A549 (cell line): ENCODE measurements at places on chromosomes 12 and 14.
A peak's percentile ranks its signal among the peaks of the same experiment; 100 is the strongest.

- peak; percentile 37 for DNase-seq
Observed at GRCh38 chr14:20618271-20618749, 23.2 kb downstream of the OR6S1 start.

GRCh38 chr14:23112359-23113178, 6.5 kb downstream of the CEBPE start:
- no peak for DNase-seq

- DNase-seq: peak; percentile 57
Observed at GRCh38 chr14:88983755-88984154, 159.3 kb downstream of the TTC8 start.

DNA sequence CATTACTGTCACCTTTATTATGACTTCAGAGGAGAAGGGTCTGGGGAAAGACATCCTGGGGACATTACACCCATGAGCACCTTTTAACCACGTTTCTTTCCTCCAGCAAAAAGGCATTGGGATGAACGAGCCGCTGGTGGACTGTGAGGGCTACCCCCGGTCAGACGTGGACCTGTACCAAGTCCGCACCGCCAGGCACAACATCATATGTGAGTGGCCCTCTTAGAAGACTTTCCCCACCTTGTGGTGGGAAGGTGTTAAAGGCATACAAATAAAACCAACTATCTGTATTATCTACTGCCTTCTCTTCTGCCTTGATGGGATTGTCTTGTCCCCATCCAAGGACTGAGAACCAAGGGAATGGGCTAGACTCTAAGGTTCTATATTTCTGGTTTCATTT, 6.0 kb downstream of the PSMD9 start:
- DNase-seq: peak; percentile 49

GRCh38 chr12:71162832-71163763, 5.3 kb upstream of the TSPAN8 start:
- no peak for DNase-seq

- DNase-seq: no peak
Observed at GRCh38 chr14:72164420-72165228, 232.4 kb downstream of the RGS6 start.

GRCh38 chr14:28681681-28682080, 84.9 kb upstream of the FOXG1 start:
- DNase-seq: no peak

DNA sequence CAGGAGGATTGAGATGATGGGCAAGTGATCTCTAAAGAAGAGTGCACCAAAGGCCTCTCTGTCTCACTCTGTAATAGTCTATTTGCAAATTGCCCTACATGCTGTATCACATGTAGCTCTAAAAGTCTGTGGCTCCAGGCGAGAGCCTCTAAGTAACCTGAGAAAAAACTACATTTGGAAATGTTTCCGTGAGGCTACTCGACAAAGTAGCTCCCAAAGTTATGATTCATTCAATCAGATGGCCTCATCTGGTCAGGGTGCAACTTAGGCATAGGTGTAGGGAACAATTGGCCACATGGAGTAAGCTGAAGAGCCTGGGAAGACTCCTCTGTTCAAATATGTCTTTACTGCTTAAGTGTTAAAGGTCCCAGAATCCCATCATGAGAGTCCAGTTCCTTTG, 155.4 kb upstream of the PLEKHG7 start:
- DNase-seq: no peak

DNA sequence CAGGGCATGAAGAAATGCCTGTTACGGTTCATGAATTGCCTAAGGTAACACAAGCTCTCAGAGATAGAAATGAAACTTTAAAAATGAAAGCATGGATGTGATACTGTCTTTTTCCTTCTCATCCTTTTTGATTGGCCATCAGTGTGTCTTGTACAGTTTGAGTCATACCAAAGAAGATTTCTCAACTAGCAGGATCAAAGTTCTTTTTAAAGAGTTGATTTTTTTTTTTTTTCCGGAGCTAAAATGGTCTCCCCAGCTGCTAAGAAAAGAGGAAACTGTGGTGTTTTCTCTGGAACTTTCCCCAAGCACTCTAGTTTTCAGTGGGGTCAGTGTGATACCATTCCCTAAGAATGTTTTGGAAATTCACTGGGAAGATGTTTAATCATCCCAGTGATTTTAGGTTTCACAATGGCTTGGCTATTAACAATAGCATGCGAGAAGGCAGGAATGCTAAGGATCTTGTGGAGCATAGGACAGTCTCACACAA, 105.0 kb downstream of the ETNK1 start:
- DNase-seq: no peak

- no peak for DNase-seq
Observed at GRCh38 chr12:82959821-82960220, 273.1 kb downstream of the TMTC2 start.

DNA sequence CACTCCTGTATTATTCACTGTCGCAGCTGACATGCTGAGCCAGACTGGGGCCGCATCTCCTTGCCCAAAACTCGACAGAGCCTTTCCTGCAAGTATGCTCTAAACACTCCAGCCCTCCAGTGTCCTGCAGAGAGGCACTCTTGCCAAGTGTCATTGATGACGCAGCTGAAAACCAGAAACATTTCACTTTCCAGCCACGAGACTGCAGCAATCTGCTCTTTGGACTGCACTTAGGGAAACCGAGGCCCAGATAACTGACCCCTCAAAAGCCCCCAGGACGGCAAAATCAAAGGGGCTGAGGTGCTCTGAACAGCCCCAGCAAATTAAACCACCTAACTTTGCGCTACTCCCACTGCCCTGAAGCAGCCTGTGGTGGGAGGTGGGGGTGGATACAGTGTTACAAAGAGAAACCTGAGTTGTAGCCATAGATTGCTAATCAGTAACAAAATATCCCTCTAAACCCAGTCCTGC, 2.6 kb downstream of the CCDC85C start:
- no peak for DNase-seq

DNA sequence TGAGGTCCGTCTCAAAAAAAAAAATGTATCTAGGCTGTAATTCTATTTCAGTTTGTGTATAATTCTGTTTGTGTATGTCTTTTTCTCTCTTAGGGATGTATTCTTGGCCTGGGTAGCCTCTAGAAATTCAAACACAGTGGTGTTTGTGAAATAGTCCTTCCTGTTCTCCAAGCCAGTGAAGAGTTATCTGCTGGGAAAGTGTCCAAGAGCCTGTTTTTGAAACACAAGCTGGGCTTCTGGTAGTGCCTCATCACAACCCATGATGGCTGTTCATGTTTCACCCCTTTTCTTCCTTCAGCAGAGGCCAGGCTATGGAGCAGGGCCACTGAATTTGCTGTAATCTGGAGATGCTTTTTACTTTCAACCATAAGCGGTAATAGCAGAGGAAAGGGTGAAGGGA, 14.7 kb downstream of the METTL3 start:
- DNase-seq: no peak

DNA sequence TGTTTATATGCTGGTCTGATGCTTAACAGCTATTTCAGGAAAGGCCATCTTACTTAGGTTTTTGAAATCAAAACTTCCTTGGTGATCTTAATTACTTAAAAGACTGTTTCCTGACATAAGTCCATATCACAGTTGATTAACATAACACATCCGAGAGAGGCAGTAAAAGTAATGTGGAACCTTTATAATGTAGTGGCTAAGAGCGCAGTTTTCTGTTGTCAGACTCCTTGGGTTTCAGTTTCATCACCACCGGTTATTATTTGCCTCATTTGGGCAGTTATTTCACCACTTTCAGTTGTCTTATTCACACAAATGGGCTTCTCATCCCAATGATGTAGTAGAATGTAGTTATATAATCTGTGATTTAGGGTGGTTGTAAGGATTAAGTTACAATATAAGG, 30.9 kb downstream of the TBC1D15 start:
- DNase-seq: no peak

DNA sequence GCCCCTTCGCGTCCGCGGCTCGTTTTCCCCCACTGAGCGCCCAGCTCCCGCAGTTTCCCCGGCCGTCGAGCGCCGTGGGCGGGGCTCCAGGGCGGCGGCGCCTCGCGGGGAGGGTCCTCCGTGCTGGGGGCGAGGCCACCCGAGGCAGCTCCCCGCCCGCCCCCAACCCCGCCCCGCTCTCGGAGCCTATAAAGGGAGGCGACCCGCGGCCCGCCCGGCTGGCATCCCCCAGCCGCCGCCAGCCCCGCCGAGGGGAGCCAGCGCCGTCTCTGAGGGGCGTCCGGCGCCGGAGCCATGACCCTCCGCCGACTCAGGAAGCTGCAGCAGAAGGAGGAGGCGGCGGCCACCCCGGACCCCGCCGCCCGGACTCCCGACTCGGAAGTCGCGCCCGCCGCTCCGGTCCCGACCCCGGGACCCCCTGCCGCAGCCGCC, at the start of gene TAMALIN:
TSS of gene TAMALIN (plus strand) at position 221 of the 432 bp plus-strand sequence. CDS start at position 295, 74 bp downstream.
- no peak for DNase-seq

DNA sequence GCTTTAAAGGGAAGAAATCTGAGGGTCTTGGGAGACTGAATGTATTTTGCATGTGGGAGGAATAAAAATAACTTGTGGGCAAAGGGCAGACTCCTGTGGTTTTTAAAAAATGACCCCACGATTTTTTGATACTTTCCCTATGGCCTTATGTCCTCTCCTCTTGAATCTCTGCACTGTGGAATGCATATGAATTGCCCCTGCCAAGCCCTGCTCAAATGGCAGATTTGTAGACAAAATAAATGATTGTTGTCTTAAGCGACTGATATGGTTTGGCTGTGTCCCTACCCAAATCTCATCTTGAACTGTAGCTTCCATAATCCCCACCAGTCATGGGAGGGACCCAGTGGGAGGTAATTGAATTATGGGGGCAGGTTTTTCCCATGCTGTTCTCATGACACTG, 223.8 kb downstream of the DACT1 start:
- no peak for DNase-seq

- DNase-seq: no peak
Observed at GRCh38 chr12:76043377-76043776, 11.8 kb upstream of the PHLDA1 start.

GRCh38 chr14:42569227-42569626, 962.6 kb downstream of the LRFN5 start:
- no peak for DNase-seq

GRCh38 chr12:119341988-119342387, 7.5 kb downstream of the CCDC60 start:
- no peak for DNase-seq

DNA sequence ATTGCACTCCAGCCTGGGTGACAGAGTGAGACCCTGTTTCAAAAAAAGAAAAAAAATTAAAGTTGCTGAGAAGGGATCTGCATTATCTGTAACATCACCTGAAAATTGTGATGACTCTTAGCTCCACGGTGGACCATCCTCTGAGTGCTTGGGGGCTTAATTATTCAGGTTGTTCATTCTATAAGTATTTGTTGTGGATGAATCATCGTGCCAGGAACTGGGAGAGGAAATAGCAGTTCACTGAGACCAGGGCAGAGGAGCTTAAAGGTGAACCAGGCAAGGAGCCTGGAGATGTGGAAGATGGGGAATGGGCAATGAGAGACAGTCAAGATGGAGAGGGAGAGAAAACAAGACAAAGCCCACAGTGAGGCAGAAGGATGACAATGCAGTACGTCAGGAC, 25.5 kb upstream of the GSC start:
- DNase-seq: no peak

- DNase-seq: no peak
Observed at GRCh38 chr12:93894391-93895088, 217.4 kb downstream of the CRADD start.

DNA sequence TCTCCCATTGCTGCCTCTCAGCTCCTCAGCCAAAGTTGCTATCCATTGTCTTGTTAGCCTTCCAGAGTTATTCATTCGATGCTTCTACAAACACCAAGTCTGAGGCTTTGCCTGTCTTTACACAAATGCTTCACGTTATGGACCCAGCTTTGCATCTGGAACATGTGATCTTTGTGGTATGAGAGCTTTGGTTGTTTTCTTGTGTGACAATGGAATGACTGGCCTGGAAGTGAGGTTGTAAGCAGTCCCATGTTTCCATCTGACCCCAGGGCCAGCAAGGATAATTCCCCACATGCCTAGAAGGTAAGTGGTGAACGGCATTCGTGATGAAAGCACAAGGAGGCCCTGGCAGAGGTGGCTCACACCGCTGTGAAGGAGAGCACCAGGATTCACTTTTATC, 866.7 kb upstream of the TMEM132C start:
- no peak for DNase-seq

- no peak for DNase-seq
Observed at GRCh38 chr12:97182769-97183168, 275.7 kb downstream of the NEDD1 start.

DNA sequence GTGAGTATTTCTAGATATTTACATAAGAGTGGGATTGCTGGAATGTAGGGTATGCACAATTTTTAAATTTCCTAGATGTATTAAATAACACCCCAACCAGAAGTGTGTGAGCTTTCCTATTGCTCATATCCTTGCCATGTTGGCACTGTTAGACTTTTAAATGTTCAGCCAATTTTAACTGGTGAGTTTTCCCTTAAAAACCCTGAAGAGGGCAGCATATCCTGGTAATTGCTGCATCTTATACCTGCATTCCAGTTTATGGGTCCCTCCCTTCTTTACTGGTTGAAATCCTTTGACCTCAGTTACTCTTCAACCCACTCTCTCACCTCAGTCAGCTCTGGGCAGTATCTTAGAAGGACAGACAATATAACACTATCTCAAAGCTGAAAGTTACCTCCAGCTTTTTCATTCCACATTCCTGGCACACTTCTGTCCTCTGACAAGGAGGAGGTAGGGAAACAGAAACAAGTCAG, 270.6 kb downstream of the PAWR start:
- peak; percentile 38 for DNase-seq

DNA sequence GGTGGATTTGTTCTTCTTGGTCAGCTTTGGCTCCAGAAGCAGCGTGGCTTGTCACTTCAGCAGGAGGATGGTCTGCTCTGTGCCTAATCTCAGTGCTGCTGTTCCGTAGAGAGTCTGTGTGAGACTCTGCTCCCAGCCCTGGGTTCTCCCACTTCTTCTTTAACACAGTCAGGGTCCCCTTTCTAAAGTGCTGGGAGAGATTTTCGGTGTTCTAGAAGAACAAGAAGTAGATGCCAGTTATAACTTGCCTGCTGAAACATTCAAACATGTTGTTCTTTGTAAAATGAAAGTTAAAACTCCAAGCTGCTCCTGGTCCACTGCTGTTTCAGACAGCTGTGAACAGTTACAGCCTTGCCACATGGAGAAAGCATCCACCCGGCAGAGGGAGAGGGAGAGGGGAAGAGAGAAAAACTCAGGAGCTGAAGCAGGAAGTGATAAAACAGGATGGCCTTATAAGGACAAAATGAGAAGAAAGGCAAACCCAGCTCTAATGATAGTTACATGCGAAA, 55.2 kb upstream of the CERS5 start:
- DNase-seq: peak; percentile 73

DNA sequence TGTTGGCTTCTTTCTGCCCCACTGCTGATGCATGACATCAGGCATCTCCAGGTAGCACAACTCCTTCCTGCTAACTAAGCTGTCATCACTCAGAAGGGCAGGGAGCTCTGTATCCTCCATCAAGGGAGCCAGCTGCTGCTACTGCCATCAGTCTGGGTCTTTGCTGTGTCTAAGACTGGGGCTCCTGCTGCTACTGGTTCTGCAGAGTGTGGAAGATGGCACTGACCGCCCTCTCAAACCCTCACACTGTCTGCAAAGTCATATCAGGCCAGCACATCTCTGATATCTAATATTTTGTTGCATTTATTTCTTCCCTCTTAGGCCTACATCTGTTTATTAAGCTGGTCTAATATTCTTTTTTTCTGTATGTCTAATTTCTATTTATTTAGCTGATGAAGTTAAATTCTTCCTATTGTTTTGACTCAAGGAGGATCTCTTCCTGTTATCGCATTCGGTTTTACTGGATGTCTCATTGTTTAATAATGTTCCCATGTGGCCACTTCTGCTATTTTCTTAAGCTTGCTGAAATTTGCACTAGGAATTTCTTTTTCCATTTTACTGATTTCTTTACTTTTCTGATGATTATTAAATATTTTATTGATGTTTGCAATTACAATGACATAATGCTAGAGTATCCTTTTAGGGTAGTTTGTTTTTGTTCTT, 7.6 kb upstream of the E2F7 start:
- no peak for DNase-seq

GRCh38 chr14:99266181-99267178, 5.5 kb downstream of the BCL11B start:
- DNase-seq: peak; percentile 65
